ENCODE measurements at places on chromosomes 11 and 22. TPM values are rescaled to one million over a fixed set of nuclear protein-coding genes. Genes with fewer than 3 reads are reported as not detected.

The CASP4 gene
- total RNA-seq = not detected

The CASP1 gene
- total RNA-seq = not detected

The SPA17 gene
- total RNA-seq = 4.6 TPM

The OR51B2 gene
- total RNA-seq = not detected
